PC-9 (cell line): ENCODE measurements at places on chromosomes 16 and 17. TPM values are rescaled to one million over a fixed set of nuclear protein-coding genes. Genes with fewer than 3 reads are reported as not detected.
A peak's percentile ranks its signal among the peaks of the same experiment; 100 is the strongest.

- peak overlapping the region; percentile 93 for H3K4me3 ChIP-seq
- peaks cover 16% of the 10 kb centered on the region for H3K36me3 ChIP-seq
- DNase-seq = peak; percentile 47
- H3K27ac ChIP-seq = peak overlapping the region; percentile 90
Measured at GRCh38 chr17:64146418-64147109, 16.6 kb upstream of the ERN1 start.

DNA sequence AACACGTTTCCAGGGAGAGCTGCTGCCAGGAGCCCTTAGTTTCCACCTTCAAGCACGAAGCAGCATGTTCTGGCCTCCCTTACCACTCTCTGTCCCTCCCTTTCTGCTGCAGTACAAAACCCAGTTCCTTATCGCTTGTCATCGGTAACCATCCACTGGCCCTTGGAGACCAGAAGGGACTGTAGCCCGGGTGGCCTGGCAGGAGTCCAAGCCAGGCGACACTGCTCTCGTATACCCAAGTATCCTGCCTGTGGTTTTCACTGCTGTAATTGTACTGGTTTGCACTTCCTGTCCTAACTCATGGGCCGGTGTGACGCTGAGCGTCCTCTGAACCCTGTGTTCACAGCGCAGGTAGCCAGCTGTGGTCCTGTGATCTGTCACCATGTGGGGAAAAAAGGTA lies 81.1 kb downstream of the MAF start:
- peaks cover 29% of the 10 kb centered on the region for H3K27me3 ChIP-seq
- no peaks in the 10 kb centered on the region for H3K4me1 ChIP-seq
- DNase-seq = no peak
- H3K4me3 ChIP-seq = no peak overlapping the region
- no peaks in the 10 kb centered on the region for H3K36me3 ChIP-seq
- no peak overlapping the region for H3K27ac ChIP-seq

Gene FBXO39
- total RNA-seq = not detected in 2 replicates

Gene ABCC11
- 0.83 and 1.9 TPM in 2 replicates for total RNA-seq

- H3K36me3 ChIP-seq = no peaks in the 10 kb centered on the region
- DNase-seq = no peak
- H3K27me3 ChIP-seq = no peaks in the 10 kb centered on the region
- no peaks in the 10 kb centered on the region for H3K4me1 ChIP-seq
Measured at GRCh38 chr16:35344012-35344762, 1884.8 kb downstream of the TP53TG3F start.

GRCh38 chr16:58219432-58219831 lies 21.5 kb upstream of the CSNK2A2 start:
- H3K4me1 ChIP-seq = peaks cover 28% of the 10 kb centered on the region
- DNase-seq = no peak
- H3K27ac ChIP-seq = no peak overlapping the region
- H3K27me3 ChIP-seq = no peaks in the 10 kb centered on the region
- H3K36me3 ChIP-seq = no peaks in the 10 kb centered on the region
- no peak overlapping the region for H3K4me3 ChIP-seq

Gene PLK1
- total RNA-seq = 169 and 213 TPM in 2 replicates

Gene CAPNS2
- total RNA-seq = 1.8 and 2.1 TPM in 2 replicates

Gene TBC1D3C
- 0.31 TPM in 1 of 2 replicates, not detected in the other for total RNA-seq

DNA sequence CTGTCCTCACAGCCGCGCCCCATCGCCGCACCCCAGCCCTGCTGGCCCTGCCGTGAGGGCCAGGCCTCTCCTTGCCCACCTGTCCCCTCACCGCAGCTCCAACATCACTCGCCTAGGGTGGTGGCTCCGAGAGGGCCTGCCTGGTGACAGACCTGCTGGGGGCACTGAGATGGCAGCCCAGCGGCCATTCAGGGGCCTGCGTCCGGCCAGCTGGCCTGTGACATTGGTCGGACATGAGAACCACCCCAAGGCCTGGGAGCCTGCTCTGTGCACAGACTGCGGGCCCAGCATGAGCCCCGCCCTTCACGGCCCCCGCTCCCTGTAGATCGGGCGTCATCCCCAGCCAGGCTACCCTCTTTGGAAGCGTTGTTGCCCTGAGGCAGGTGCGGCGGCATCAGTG lies 11.8 kb downstream of the NME3 start:
- no peaks in the 10 kb centered on the region for H3K27me3 ChIP-seq
- H3K4me1 ChIP-seq = no peaks in the 10 kb centered on the region
- no peak overlapping the region for H3K27ac ChIP-seq
- no peaks in the 10 kb centered on the region; the same call in none of the 2 replicates for H3K36me3 ChIP-seq

DNA sequence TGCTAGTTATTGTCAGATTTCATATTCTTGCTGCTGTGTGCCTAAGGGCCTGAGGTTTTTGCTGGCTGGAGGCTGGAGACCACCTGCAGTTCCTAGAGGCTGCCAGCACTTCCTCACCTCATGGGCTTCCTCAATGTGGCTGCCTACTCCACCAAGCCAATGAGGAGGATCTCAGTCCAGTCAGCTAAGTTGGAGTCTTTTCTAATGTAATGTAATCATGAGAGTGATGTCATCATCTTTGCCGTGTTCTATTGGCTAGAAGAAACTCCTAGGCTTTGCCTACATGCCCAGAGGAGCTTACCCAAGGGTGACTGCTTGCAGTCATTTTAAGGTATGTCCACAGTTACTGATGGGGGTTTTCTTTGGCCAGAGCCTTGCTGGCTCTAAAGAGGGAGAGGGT lies 53.0 kb downstream of the SOCS3 start:
- no peak for DNase-seq
- H3K27me3 ChIP-seq = no peaks in the 10 kb centered on the region
- H3K36me3 ChIP-seq = no peaks in the 10 kb centered on the region
- peaks cover 19% of the 10 kb centered on the region for H3K4me1 ChIP-seq
- no peak overlapping the region for H3K4me3 ChIP-seq
- no peak overlapping the region for H3K27ac ChIP-seq

DNA sequence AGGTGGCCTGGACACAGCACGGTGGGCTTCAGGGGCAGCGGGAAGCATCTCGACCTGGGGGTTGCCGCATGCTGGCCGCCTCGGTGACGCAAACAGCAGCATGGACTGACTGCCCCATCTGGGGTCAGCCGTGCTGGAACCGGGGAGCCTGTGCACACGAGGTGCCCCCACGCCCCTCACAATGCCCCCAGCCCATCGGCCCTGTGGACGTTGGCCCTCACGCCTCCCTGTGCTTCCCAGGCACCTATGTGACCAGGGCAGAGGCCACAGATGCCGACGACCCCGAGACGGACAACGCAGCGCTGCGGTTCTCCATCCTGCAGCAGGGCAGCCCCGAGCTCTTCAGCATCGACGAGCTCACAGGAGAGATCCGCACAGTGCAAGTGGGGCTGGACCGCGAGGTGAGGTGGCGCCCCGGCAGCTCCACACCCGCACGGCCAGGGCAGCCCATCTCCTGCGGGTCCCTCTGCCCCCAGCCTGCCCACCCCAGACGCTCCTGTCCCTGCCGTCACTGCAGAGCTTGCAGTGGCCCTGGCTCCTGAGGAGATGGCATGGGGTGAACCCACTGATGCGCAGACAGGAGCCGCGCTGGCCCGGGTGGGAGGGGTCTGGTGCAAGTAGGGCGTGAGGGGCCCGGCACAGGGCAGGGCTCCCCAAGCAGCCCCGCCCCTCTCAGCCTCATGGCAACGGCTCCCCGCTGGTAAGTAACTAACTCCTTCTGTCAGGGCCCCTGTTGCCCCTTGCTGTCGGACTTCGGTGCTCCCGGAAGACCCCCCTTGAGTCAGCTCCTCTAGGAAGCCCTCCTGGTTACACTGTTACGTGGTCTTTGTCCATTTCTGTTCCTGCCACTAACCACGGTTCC lies 13.6 kb downstream of the CDH15 start:
- H3K27me3 ChIP-seq = peaks cover 7% of the 10 kb centered on the region; the same call in 1 of the 2 replicates
- no peak overlapping the region for H3K27ac ChIP-seq
- no peak for DNase-seq

DNA sequence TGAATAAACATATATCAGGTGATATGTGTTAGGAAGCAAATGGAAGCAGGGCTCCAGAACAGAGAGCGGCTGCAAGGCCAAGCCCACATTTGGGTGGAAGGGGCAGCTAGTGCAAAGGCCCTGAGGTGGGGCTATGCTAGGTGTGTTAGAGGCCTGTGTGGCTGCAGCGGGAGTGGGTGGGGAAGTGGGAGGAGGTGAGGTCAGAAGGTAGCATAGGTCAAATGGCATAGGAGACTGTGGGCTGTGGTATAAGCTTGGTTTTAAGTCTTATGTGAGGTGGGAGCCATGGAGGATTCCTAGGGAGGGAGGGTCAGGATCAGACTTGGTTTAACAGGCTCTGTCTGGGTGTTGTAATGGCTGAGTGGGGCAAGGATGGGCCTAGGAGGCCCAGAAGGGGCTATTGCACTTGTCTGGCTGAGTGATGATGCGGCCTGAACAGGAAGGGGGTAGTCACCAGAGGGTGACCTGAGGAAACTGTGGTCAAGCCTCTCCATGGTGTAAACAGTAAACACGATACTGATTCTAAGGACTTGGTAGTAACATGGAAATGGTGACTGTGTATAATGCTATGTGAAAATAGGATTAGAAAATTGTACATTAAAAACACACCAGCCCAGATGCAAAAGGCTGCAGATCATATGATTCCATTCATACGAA lies 31.1 kb downstream of the RAI1 start:
- H3K36me3 ChIP-seq = no peaks in the 10 kb centered on the region
- H3K27me3 ChIP-seq = no peaks in the 10 kb centered on the region
- H3K27ac ChIP-seq = peak overlapping the region; percentile 80
- H3K4me3 ChIP-seq = no peak overlapping the region
- H3K4me1 ChIP-seq = peaks cover 40% of the 10 kb centered on the region

DNA sequence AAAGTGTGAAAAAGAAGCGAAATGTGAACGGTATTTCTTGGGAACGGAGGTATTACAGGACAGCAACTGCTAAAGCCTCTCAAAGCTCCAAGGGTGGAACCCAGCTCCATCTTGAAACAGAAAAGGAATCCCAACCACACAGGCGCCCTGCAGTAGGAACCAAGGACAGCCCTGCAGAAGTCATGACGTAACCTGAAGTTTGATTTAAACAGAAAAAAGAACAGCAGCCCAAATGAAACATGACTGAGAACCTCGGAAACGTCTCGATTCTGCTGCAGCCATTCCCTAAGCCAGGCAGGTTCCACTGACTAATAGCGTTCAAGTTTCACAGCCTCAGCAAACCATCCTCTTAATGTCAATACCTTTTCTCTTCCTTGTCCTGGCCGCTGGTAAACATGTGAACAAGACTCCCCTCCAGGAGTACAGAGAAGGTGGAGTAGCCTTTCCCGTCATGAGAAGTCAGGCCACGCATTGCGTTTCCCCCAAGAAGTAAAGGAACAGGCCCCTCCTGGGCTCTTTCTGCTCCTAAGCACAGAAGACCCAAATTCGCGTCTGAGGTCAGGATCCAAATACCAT lies 20.1 kb downstream of the SIAH1 start:
- DNase-seq = no peak
- H3K27ac ChIP-seq = peak overlapping the region; percentile 100
- H3K27me3 ChIP-seq = no peaks in the 10 kb centered on the region
- peaks cover 37% of the 10 kb centered on the region for H3K4me1 ChIP-seq

Gene VMO1
- total RNA-seq = 3.6 and 4.1 TPM in 2 replicates

GRCh38 chr17:34156741-34157589 lies 98.1 kb upstream of the CCL2 start:
- H3K4me3 ChIP-seq = no peak overlapping the region
- peaks cover 55% of the 10 kb centered on the region for H3K27me3 ChIP-seq
- no peak overlapping the region for H3K27ac ChIP-seq

DNA sequence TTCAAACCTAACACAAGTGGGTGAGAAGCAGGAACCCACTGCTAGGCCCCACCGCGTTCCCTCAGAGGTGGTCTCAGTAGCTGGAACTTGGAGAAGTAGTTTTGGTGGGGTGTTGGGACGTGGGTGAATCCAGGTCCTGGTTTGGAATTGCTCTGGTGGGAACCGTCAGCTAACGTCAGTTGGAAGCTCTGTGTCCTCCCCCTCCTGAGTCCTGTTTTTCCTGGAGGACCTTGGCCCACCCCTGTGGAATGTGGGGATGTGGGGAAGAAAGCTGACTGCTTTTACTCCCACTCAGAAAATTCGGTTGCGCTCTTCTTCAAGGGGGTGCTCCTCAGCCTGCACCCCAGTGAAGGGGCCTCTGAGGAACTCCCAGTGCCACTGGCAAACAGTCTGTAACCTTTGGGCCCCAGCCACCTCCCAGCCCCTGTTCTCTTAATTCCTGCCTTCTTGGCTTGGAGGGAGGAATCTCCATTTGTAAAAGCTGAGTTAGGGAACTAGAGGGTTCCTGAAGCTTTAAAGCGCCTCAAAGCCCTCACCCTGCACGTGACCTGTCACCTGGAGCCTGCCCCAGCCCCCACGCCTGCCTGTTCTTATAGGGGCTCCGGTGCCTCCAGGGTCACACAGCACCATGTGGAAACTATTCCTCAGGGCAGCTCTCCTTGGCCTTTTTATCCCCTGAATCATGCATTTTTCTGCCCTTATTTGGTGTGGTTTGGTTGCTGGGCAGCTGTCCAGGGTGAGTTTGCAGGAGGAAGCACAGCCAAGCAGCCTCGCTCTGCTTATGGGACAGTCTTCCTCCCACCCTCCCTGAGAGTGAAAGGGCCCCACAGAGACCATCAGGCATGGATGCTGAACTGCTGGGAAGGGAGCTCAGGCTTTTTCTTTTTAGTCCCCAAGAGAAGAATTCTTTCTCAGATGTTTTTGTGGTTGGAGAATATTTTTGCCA lies 16.2 kb upstream of the NAGLU start:
- peak overlapping the region; percentile 89 for H3K27ac ChIP-seq
- DNase-seq = peak; percentile 95
- H3K4me1 ChIP-seq = peaks cover 53% of the 10 kb centered on the region
- H3K4me3 ChIP-seq = peak overlapping the region; percentile 5; the same call in 1 of the 2 replicates
- H3K36me3 ChIP-seq = 0 out of 2 replicates have a peak, but pooled peaks cover 3% of the 10 kb centered on the region
- H3K27me3 ChIP-seq = no peaks in the 10 kb centered on the region

Gene TK2
- total RNA-seq = 20.1 and 20.9 TPM in 2 replicates

DNA sequence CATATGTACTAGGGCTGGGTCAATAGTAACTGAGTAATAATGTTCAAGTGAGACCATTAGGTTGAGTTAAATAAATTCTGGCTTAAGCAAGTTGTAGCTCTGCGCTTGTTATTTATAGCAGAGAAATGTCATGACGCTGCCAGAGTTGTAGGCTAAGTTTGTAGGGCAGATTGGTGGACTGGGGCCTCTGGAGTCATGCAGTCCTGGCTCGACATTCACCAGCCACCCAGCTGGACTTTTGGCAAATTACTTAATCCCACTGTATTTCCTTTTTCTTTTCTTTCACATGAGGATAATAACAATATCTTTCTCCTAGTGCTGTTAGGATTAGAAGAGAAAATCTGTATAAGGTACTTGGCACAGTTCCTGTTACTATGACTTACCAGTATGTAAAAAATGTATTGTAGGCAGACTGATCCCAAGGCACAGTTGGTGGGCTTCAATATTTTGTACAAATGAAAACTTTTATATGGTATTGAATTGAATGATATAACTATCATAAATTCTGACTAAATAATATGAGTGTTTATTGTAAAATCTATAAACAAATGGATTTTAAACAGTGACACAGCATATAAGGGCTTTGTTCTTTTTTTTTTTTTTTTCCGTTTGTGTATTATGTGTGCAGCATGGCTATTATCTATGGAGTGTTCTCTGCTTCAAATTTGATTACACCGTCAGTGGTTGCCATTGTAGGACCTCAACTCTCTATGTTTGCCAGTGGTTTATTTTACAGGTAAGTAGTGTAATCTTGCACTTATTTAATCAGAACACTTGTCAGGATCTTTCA lies 2.6 kb downstream of the MFSD11 start:
- H3K36me3 ChIP-seq = peaks cover 15% of the 10 kb centered on the region
- H3K27ac ChIP-seq = no peak overlapping the region
- no peaks in the 10 kb centered on the region for H3K27me3 ChIP-seq
